Activated CD4-positive, CD25-positive, alpha-beta regulatory T cell treated with anti-CD3 and anti-CD28 coated beads, Interleukin-2, amount 50 U/mL, for 24 hours (primary cell): ENCODE measurements at places on chromosomes 6 and 20.

- no peak for ATAC-seq
These were observed 13.1 kb downstream of the CST7 start for GRCh38 chr20:24962182-24962492.

- ATAC-seq, result no peak
These were observed 124.3 kb downstream of the DLL1 start for GRCh38 chr6:170166511-170167122.

GRCh38 chr6:154433477-154434241, 76.8 kb downstream of the CNKSR3 start:
- no peak for ATAC-seq

GRCh38 chr6:119533603-119534279, 184.2 kb upstream of the MAN1A1 start:
- ATAC-seq, result peak; percentile 74

DNA sequence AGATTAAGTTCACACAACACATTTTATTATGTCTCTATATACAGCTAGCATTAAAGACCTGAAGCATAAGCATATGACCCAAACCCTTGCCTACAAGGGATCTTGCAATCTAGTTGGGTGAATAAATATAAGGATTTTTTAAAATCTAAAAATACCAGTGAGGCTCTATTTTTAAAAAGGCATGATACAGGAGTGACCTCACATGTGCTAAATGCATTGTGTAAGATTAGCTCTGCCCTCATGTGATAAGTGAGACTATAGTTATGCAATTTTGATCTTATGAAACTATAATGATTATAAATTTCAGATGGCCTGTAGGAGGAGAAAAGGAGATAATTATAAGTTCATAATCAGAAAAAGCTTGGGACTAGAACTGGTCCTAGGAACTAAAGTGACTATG, 451.0 kb upstream of the MAN1A1 start:
- no peak for ATAC-seq

- ATAC-seq, result no peak
These were observed 60.3 kb downstream of the WDR27 start for GRCh38 chr6:169641461-169642085.

GRCh38 chr20:37095108-37095598, 644 bp downstream of the RBL1 start:
- peak; percentile 31 for ATAC-seq

GRCh38 chr6:120447605-120448004, 886.7 kb downstream of the TBC1D32 start:
- no peak for ATAC-seq

DNA sequence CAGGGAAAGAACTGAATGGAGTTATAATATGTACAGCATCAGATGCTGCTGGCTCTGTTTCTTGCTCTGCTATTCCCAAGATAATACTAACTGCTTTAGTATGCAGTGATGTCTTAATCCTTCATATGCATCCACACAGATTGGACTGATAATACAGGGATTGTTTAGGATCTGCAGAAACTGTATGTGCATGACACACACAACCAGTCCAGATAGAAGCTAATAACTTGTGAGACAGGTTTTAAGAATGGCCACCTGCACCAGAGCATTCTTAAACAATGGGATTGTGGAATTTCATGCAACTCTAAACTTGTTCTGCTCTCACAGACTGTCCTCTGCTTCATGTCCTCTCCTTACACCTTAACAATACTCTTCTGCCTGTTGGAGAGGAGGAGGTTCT, 90.9 kb downstream of the SPTLC3 start:
- no peak for ATAC-seq

GRCh38 chr20:3203315-3204123, 963 bp downstream of the DDRGK1 start:
- ATAC-seq, result peak; percentile 32

- ATAC-seq, result no peak
These were observed at the start of gene NRN1 for GRCh38 chr6:6006428-6007365. Gene NRN1, minus strand, starts transcription at chr6:6006925. Its CDS starts 176 bp downstream, at chr6:6006749.

DNA sequence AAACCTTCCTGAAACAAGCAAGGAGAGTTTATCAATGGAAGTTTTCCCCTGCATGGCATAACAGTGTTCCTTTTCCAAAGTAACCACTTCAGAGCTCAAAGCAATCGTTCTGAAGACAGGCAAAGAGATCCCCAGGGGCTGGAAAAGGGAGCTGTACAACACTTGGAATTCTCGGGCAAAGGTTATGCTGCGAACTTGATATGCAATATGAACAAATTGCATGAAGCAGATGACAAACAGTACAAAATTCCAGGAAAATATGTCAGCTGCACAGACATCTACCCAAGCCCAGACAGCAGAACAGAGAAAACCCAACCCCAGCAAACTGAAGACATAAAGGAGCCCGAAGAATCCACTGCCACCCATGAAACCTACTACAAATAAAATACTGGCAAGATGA, 18.4 kb downstream of the POPDC3 start:
- no peak for ATAC-seq

- no peak for ATAC-seq
These were observed 75.1 kb downstream of the SLC2A10 start for GRCh38 chr20:46784436-46785127.

DNA sequence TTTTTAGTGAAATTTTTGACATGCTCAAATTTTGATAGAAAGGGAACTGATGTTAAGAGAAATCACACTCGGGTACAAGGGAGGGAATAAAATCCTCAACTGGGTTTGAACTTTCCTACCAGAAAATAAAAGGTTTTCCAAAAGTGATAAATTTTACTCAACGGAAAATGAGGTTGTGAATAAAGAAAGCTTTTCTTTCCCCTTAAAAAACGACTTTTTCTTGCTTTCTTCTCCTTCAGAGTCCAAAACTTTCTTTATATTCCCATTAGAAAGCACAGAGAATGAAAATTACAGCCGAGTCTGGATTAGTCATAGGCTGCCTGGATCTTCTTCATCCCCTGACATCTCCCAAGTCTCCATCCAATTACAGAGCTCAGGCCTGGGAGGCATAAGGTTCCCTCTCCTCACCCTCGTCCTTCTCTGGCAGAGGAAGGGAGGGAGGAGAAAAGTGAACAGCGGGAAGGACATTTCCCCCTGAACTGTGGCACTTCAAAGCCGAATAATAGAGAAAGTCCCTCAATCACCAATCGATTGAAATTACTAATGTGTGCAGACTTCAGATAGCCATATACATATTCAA, 28.1 kb upstream of the QKI start:
- no peak for ATAC-seq

DNA sequence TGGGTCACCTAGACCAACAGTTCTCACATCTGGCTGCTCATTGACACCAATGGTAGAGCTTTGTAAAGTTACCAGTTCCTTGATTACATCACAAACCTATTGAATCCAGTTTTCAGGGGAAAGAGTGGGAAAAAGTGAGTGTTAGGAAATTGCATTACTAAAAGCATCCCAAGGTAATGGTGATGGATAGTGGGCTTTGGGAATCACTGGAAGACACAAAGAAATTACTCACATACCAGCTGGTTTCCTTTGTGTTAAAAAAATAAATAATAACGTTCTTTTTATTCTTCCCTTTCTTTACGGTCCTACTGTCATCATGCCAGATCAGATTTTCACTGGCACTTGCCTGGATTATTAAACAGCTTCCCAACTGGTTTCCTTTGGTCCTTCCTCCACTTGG, 370.7 kb downstream of the RFPL4B start:
- ATAC-seq, result no peak

DNA sequence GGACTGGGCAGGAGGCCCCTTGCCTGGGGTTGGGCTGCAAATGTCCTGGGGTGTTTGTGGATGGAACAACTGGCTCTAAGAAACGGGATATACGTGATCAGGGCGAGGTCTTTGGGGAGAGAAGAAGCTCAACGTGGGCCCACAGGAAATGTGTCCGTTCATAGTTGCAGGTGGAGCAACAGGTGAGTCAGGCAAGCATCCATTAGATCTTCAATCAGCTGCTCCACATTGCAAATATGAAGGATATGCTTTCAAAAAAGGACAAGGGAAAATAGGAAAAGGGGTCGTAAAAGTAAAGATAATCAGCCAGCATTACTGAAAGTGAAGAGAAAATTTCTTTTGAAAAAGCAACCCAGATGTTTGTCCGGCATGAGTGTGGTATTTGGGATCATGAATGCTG, 251.0 kb downstream of the CDH4 start:
- ATAC-seq, result no peak

GRCh38 chr6:70413992-70414494, 735 bp downstream of the FAM135A start:
- no peak for ATAC-seq

GRCh38 chr6:3754776-3755175, 3.3 kb upstream of the PXDC1 start:
- no peak for ATAC-seq

- ATAC-seq, result peak; percentile 71
These were observed 38.9 kb upstream of the TNFAIP3 start for GRCh38 chr6:137827977-137828810.

DNA sequence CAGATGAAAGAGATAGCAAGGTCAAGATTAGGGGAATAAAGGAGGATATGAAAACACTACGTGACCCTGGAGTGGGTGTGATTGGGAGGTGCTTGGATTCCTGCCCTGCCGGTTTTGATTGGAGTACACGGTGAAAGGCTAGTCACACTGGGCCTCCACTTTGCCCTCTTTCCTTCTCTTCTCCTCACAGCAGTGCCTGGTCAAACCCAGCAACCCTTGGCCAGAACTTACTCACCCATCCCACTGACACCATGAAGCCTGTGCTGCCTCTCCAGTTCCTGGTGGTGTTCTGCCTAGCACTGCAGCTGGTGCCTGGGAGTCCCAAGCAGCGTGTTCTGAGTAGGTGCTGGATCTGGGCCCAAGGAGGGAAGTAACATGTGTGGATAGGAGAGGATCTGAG, at the start of gene WFDC13:
Gene WFDC13, plus strand, starts transcription at position 166 of the 400 bp plus-strand sequence. Its CDS starts 86 bp downstream, at position 252.
- no peak for ATAC-seq

DNA sequence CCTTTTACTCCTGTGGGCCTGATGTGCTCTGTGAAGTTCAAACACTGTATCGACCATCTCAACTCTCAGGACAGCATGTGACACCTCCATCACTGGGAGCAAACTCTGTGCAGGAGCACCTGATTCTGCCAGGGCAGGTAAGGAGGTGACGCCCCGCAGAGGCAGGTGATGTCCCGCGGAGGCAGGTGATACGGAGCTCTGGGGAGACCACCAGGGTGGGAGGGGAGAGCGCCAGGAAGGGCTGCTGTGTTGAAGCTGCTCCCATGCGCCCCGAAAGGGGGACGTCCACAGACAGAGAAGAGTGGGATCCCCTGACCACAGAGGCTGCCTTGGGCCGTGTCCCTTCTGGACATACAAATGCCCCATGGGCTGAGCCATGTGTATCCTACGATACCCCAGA, 58.3 kb downstream of the DACT2 start:
- ATAC-seq, result no peak

DNA sequence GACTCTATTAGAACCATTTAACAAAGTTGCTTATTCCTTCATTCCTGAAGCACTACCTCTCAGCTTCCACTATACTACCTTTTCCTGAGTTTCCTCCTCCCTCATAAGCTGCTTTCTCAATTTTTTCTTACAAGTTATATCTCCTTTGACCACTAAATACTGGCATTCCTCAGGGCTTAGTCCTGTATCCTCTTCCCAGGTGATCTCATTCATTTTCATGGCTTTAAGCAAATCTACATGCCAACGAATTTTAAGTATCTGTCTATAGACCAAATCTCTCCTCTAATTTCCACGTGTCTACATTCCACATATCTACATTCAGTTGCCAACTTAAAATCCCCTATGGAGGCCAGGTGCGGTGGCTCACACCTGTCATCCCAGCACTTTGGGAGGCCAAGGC, 134.7 kb downstream of the BTBD9 start:
- no peak for ATAC-seq

DNA sequence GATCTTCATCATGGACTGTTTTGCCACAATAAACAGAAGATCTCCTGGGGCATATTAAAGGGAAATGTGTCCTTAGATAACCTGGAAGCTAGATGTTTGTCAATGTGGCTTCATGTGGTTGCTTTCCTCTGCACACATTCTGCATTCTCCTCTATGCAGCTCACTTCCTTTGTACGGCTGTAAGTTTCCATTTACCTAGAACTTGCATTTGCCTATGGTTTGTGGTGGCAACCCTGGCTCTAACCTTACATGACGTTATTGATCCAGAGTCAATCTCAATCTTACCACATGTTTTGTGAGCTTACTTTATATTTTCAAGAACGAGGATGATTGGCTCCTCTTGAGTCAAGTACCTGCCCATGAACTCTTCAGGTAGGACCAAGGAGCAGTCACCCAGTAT, 863.1 kb downstream of the MAFB start:
- no peak for ATAC-seq

GRCh38 chr6:51466427-51466826, 621.0 kb downstream of the PKHD1 start:
- no peak for ATAC-seq

DNA sequence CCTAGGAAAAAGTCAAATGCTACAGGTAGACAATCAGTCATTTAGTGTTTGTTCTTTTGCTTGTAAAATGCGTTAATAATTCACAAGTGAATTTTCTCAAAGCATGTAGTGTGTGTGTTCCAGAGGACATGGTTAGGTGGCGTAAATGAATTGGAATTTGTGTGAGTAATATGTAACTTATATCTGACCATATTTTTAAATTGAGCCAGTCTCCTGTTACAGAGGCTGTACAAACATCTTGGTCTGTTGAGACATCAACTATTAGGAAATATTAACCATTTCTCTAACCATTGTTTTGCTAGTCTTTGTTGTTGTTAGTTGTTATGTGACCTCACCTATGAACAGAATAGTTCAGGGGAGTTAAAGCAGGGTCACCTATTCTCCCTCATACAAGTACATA, 22.7 kb downstream of the MCM8 start:
- no peak for ATAC-seq

- no peak for ATAC-seq
These were observed 1164.7 kb upstream of the GJE1 start for GRCh38 chr6:140968062-140968461.

DNA sequence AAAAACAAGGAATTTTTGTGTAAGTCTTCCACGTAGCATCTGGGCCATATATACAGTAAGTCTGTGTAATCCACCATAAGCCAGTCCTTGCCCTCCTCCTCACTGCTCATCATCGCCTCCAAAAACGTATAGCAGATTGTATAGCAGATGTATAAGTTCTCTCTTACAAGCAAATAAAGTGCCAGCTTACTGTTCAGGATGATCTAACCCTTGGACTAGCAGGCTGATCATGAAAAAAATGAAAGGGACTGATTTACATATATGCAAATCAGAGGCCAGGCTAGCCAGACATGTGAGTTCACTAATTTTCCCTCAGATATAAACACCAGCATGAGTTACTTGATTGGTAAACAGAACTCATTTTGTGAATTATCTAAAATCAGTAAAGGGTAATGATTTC, 171.5 kb downstream of the LY86 start:
- ATAC-seq, result no peak

GRCh38 chr6:91708534-91708933, 1121.7 kb upstream of the MAP3K7 start:
- no peak for ATAC-seq
